ENCODE measurements at places on chromosomes 1 and 21. TPM values are rescaled to one million over a fixed set of nuclear protein-coding genes. Genes with fewer than 3 reads are reported as not detected.

CRNN gene
- total RNA-seq: not detected

USH2A gene
- total RNA-seq: under 0.01 TPM

ARPC5 gene
- 293 TPM for total RNA-seq

TPTE gene
- total RNA-seq: 1.7 TPM

HFM1 gene
- 0.20 TPM for total RNA-seq

ABCG1 gene
- total RNA-seq: not detected

EPHX1 gene
- 8.4 TPM for total RNA-seq

DCST2 gene
- total RNA-seq: not detected

FCRL6 gene
- total RNA-seq: 1.5 TPM

C4BPA gene
- not detected for total RNA-seq

TTC22 gene
- total RNA-seq: not detected

SYTL1 gene
- 4.1 TPM for total RNA-seq

GPR161 gene
- 12.8 TPM for total RNA-seq

PAPPA2 gene
- total RNA-seq: 3.0 TPM

SH3BP5L gene
- total RNA-seq: 36.2 TPM

PTGER3 gene
- total RNA-seq: 0.07 TPM

AHCTF1 gene
- 28.4 TPM for total RNA-seq

NDC1 gene
- total RNA-seq: 51.8 TPM

NEGR1 gene
- 1.6 TPM for total RNA-seq

BSND gene
- not detected for total RNA-seq

PLA2G2A gene
- not detected for total RNA-seq

TEX38 gene
- total RNA-seq: not detected

CD34 gene
- total RNA-seq: not detected

NBPF1 gene
- total RNA-seq: 15.8 TPM

SPTA1 gene
- not detected for total RNA-seq

NEK2 gene
- 50.3 TPM for total RNA-seq

APCS gene
- total RNA-seq: not detected

KIF21B gene
- 5.2 TPM for total RNA-seq

RGS21 gene
- total RNA-seq: not detected

HAO2 gene
- not detected for total RNA-seq

All from HT1080 (cell line).